ENCODE measurements at places on chromosomes 1 and 21.

DNA sequence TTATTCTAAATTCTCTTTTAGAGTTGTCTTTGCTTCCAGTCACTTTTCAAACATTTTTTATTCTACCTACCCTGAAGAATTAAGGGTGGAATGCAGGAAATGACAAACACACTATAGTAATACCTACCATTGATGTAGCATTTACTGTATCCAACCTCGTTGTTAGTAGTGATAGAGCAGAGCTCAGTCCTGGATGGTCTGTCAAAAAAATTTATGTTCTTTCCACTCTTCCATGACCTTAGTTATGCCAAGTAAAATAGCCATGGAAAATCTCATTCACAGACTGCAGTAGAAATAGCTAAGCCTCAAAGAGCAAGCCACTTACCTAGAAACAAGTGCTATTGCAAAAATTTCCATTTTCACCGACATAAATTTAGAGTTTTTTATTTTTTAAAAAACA is 74.6 kb downstream of the CRB1 start:
- no peak for DNase-seq

- no peak for DNase-seq
Measured at GRCh38 chr21:35281956-35282355, 232.9 kb upstream of the RUNX1 start.

- no peak for DNase-seq
Measured at GRCh38 chr1:196486346-196486745, 121.9 kb downstream of the KCNT2 start.

GRCh38 chr1:6111571-6111970 is 65.9 kb downstream of the KCNAB2 start:
- no peak for DNase-seq

DNA sequence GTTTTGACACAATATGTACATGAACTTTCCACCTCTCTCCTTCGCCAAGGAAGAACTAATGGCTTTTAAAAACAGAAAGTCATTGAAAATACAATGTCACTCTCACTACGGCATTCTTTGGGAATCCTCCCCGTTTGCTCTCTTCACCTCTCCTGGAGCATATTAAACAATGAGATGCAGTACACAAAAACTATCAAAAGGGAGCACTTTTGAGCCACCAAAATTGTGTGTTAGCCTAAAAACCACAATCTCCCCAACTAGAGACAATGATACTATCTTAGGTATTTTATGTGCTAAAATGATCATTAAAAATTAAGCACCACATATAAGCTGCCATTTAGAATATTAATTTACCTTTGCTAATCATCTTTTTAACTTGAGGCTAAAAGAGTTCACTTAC is 425.5 kb downstream of the KCTD3 start:
- DNase-seq: no peak

- DNase-seq: no peak
Measured at GRCh38 chr1:9870572-9870971, 39.5 kb downstream of the CTNNBIP1 start.

DNA sequence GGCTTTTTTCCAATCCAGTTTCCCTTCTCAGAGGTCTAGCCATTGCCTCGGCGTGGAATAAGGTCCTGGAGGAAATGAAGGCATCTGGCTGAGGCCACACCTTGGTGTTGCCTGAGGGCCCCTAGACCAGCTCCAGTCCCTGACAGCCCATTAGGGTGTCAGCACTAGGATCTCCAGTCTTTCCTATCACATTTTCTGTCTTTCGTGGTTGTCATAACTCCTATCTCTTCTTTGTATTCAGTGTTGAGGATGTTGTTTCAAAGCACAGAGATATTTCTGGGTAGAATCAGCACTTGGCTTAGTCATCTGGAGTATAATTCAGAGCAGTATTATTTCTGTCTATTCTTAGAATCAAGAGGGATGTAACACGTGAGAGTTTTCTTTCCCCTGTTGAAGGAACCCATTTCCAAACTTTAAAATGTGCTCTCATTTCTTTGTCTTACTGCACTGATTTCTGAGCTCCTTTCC is 844.3 kb downstream of the KCNT2 start:
- no peak for DNase-seq

DNA sequence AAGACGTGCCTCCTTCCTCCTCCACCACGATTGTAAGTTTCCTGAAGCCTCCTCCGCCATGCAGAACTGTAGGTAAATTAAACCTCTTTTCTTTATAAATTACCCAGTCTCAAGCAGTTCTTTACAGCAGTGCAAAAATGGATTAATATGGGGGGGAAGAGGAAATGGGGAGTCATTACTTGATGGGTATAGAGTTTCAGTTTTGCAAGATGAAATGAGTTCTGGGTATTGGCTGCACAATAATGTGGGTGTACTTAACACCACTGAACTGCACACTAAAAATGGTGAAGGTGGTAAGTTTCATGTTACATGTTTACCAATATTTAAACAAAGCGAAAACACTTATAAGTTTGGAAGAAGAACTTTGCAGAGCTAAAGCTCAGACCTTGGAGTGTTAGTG is 24.3 kb upstream of the DISP1 start:
- DNase-seq: no peak

DNA sequence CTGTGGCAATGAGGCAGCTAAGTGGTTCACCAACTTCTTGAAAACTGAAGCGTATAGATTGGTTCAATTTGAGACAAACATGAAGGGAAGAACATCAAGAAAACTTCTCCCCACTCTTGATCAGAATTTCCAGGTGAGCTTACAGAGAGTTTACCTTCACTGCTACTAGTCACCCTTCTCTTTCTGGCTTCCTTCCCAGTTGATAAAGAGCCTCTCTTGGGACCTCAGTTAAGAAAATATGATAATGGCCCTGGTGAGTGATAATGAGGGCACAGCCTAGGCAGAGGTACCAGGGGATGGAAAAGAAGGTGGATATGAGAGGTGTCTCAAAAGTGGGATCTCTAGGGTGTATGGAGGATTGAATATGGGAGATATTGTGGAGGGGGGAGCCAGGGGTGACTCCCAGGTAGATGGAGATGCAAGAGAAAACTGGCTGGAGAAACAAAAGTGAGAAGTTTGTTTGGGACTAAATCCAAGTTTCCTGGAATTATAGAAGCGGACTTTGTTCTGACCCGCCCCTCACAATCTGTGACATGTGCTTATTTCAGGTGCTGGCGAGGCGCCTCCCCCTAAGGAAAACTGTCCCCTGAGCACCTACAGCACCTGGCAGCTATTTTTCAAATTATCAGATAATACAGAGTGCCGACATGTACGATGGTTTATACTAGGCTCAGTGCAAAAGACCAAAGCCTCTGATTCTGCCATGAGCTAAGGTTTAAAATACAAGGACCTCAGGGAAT is 13.7 kb downstream of the MTARC2 start:
- DNase-seq: no peak

DNA sequence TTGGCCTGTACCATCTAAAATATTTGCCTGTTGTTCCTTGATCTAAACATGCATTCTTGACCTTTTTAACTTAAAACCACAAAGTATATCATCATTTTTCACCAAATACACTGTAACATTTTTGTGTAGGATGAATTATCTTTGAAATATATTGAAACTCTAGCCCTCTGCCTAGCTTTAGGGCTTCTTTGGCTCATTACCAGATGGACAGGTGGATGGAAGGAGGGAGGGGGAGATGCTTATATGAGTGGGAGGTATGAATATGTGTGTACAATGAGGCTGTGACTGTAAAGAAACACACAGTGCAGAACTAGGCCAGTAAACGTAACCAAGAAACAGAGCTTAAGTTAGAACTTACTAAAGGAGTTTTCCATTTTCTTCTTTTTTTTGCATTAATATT is 118.5 kb downstream of the ESRRG start:
- no peak for DNase-seq

DNA sequence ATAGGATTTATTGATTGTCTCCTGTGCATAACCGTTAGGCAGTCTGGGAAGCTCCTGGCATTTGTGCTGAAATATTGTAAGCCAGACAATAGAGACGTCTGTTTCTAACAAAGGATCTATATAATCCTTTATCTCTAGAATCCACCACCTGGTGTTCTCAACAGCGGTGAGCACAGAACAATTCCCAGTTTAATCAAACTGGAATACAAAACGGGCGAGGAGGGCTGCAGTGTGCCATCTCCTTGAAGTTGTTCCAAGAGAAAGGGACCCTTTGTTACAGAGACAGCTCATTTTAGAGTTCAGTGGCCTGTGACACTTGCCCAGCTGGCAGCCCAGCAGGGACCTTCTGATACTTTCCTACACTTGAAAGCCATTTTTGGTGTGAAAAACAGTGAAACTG is 162.8 kb upstream of the IVNS1ABP start:
- no peak for DNase-seq

- DNase-seq: no peak
Measured at GRCh38 chr1:228794810-228795209, 59.5 kb downstream of the RHOU start.

DNA sequence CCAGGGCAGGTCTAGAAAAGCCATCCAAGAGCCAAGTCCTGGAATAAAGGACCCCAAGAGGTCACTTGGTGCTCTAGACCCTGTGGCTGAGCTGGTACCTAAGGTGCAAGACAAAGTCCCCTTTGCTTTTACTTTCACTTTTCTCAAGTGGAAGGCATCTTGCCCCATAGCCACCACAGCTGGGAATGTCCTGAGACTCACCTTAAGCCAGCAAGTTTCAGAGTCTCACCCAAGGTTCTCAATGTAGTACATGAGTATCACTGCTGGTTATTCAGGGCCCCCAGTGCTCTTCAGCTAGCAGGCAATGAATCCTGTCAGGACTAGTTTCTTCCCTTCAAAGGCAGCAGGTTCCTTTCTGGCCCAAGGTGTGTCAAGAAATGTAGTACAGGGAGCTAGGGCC is 67.5 kb downstream of the UROD start:
- DNase-seq: no peak

GRCh38 chr1:48450505-48450904 is 21.5 kb downstream of the SPATA6 start:
- no peak for DNase-seq

DNA sequence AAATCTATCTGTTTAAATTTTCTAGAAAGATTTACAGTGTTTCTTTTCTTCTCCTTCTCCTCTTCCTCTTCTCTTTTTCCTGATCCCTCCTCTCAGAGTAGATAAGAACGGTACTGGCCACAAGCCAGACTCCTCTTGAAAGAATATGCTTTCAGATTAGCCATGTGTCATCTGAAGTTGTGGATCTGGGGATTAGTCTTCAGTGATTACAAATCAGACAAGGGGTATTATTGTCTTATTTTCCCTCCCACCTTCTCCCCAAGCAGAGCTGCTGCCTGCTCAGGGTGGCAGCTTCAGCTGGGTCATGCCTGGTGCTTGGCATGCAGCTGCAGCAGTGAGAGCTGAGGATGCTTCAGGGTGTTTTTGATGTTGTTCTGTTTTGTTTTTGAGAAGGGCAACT is 42.7 kb downstream of the SGIP1 start:
- no peak for DNase-seq

- DNase-seq: no peak
Measured at GRCh38 chr1:183598386-183598785, 8.1 kb upstream of the NCF2 start.

- DNase-seq: no peak
Measured at GRCh38 chr21:44749759-44750674, 38.6 kb upstream of the TSPEAR start.

DNA sequence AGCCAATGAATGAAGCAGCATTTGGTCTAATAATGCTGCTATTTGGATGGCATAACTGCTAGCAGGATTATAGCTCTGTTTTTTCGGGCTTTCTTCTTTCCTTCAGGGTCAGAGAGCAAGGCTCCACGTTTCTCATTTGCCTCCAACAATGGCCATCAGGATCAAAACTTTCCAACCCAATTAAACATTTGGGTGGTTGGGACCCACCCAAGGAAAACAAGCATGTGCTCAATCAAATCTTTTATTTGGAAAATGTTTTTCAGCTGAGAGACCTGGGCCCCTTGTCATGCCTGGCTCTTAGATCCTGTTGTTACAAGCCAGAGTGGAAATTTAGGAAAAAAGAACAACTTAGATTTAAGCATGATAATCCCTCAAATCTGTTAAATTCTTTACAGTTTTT is 373.1 kb upstream of the USP24 start:
- no peak for DNase-seq

GRCh38 chr1:245484176-245484575 is 329.4 kb downstream of the KIF26B start:
- DNase-seq: no peak

DNA sequence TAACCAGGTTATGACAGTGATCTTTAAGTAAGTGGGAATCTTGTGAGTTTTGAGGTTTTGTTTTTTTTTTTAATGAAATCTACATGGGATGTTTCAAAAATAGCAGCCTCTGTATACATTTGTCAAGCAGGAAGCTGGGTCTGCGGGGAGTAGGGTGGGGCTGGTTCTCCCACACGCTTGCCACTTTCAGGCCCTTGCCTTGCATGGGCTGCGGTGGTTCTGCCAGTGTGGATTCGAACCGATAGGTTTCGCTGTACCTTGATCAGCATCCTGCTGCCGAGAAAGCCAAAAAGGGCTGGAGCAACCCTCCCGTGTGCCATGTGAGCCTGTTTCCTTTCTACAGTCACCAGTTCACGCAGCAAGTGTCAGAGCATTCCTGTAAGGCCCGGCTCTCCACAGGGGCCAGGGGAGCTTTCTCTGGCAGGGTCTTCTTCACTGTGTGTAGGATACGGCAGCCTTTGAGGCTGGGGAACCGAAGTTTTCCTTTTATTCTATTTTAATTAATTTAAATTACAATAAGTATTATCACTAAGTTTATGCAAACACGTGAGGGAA is 79.2 kb upstream of the SAMD11 start:
- no peak for DNase-seq

- no peak for DNase-seq
Measured at GRCh38 chr1:183139281-183139942, 46.7 kb upstream of the LAMC2 start.

DNA sequence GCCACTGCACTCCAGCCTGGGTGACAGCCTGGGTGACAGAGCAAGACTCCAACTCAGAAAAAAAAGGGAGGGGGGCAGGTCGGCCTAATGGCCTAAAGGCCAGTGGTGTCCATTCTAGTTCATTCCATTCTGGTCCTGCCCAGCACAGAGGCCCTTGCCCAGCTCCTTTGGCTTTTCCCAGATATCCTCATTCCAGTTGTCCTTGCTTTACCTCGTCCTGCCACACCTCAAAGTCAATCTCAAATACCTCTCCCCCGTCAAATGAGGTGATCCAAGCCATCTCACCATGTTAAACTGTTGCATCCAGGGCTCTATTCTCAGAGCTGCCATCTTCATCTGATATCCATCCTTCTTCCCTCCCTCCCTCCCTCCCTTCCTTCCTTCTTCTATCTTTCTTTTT is 19.9 kb upstream of the PIK3CD start:
- DNase-seq: no peak

- no peak for DNase-seq
Measured at GRCh38 chr1:220575718-220576497, 48.0 kb downstream of the MARK1 start.
